ENCODE measurements at places on chromosomes 12 and 14. TPM values are rescaled to one million over a fixed set of nuclear protein-coding genes. Genes with fewer than 3 reads are reported as not detected.

DNA sequence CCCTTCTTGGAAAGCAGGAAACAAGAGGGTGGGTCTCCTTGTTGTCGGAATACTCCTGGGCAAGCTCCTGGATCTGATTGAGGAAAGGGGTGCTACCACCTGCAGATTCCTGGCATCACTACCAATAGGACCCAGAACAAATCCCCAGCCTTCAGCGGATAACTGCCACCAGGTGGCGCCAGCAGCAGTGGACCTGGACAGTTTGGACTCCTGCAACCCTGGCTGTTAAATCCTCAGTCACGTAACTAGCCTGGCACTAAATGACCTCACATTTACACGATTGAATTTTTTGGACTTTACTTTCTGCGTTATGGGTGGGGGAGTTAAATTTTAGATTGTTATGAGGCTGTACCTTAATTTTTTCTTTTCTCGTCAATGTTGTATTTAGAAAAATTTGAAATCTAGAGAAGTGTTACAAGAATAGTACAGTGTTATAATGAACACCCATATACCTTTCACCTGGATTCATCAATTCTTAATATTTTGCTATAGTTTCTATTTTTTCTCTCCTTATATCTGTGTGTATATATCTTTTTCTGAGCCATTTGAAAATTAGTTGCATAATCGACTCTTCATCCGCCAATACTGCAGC, 95.6 kb downstream of the GAS2L3 start:
- peak; percentile 87 for DNase-seq
- H3K27me3 ChIP-seq: peaks cover 19% of the 10 kb centered on the region

DNA sequence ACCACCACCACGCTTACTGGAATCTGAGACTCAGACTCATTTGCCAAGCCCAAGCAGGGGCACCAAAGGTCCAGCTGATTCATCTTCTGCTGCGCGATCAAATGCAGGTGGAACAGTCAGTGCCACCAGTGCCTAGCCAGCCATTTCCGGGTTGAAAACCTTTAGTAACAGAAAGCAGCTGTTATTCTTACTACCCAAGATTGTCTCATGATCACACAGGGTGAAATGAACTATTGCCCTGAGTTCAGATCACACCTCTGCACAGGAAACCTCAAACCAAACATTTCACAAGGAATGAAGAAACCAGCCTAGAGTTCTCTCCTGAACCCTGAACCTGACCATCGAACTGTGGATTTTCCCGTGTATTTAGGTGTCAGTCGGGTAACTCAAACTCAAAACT, 88.9 kb downstream of the RIMBP2 start:
- H3K27me3 ChIP-seq: no peaks in the 10 kb centered on the region
- no peak overlapping the region for H3K27ac ChIP-seq
- H3K4me3 ChIP-seq: no peak overlapping the region
- H3K36me3 ChIP-seq: no peaks in the 10 kb centered on the region
- no peak for DNase-seq

DNA sequence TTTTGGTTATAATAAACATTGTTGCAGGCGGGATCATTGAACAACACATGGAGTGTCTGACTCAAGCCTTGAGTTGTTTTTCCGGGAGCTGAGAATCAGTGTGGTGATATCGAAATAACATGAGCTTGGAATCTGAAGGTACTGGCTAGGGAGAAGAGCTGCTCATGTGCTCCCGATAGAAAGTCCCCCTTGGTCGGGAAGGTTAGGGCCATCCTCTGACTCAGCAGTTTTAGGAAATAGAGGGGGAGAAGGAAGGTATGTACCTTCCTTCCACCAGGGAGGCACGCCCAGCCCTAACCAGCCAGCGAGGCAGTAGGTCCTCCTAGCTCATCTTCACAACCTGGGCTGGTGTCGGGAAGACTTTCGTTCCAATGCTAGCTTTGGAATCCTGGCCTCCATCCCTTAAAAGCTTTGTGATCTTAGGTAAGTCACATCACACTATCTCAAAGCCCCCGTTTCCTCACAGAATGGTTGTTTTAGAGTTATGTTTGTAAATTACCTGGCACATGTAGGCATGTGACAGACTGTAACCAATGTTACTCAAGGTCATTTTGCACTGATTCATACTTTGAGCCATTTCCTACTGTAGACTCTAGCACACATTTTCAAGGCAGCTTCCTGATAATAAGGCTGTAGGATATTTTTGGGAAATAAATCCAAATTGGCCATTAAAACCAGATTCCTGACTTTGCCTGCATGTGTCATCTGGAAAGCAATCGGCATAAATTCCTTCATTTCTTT, 1.9 kb upstream of the RAB35 start:
- H3K4me3 ChIP-seq: peak overlapping the region; percentile 91
- H3K36me3 ChIP-seq: peaks cover 7% of the 10 kb centered on the region
- H3K27me3 ChIP-seq: no peaks in the 10 kb centered on the region
- DNase-seq: peak; percentile 71

JDP2 gene
- total RNA-seq: 8.2 TPM

- no peak overlapping the region for H3K27ac ChIP-seq
- no peak overlapping the region for H3K4me3 ChIP-seq
- no peaks in the 10 kb centered on the region for H3K4me1 ChIP-seq
- no peaks in the 10 kb centered on the region for H3K27me3 ChIP-seq
Observed at GRCh38 chr12:107372229-107372658, 278.9 kb upstream of the CRY1 start.

DNA sequence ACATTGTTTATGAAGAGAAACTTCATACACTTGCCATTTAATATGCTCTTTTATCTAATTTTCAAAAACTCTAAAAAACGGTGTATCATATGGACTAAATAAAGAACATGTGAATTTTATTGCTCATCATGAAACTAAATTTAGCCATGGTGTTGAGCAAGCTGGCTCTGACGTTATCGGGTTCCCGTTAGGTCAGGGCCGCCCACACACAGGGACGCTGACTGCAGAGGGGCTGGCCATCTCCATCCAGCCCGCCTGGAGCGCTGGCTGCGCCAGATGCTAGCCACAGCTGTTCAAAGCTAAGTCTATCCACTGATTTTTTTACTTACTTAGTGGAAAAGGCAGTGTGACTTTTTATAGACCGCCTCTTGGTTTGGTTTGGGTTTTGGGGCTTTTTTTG, 36.5 kb upstream of the DYNC1H1 start:
- no peak for DNase-seq
- H3K27me3 ChIP-seq: no peaks in the 10 kb centered on the region
- H3K27ac ChIP-seq: no peak overlapping the region
- H3K4me1 ChIP-seq: no peaks in the 10 kb centered on the region
- no peak overlapping the region for H3K4me3 ChIP-seq
- no peaks in the 10 kb centered on the region for H3K36me3 ChIP-seq

DNA sequence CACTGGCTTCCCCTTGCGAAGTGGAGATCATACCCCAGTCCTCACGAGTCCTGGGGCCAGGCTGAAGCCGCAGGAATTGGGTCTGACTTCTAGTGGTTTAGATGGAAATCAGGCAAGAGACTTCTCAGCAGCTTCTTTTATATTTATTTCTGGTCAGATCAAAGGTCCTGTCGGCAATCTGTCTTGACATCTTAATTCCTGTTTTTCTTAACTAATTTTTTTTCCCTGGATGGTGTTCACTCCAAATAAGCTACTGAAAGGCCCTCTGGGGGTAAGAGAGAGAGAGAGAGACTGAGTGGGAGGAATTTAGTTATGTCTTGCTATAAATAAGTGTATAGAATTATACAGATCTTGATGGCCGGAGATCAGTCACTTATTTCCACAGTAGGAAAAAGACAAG, 698.7 kb upstream of the TBX3 start:
- H3K27me3 ChIP-seq: no peaks in the 10 kb centered on the region
- no peaks in the 10 kb centered on the region for H3K36me3 ChIP-seq
- no peak overlapping the region for H3K4me3 ChIP-seq

KCNA5 gene
- total RNA-seq: not detected

TAMALIN gene
- 0.29 TPM for total RNA-seq

DNA sequence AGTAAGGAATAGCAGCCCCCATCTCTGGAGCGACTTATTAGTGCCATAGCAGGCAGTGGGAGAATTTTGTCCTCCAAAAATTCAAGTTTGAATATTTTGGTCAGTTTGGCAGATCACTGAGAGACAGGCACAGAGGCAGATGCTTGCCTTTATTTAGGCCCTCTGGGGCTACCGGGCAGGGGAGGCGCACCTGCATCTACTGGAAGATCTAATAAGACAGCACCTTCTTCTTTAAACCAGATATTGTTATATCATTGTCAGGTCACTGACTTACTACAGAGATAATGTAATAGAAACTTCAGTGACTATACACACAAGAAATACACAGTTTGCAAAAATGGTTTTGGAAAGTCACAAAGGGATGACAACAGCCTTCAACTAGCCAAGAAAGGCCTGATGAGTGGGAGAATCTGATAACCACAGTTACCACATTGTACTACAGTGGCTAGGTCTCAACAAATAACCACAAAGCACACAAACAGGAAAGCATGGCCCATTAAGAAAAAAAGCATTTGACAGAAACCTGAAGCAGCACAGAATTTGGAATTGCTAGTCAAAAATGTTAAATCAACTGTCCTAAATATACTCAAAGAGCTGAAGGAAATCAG, 56.8 kb downstream of the CDK17 start:
- no peak overlapping the region for H3K27ac ChIP-seq
- no peaks in the 10 kb centered on the region for H3K27me3 ChIP-seq
- no peak overlapping the region for H3K4me3 ChIP-seq
- DNase-seq: no peak
- H3K4me1 ChIP-seq: no peaks in the 10 kb centered on the region

CCDC184 gene
- total RNA-seq: not detected

GLIPR1L2 gene
- not detected for total RNA-seq

- no peaks in the 10 kb centered on the region for H3K36me3 ChIP-seq
- no peak overlapping the region for H3K4me3 ChIP-seq
- peak overlapping the region; percentile 20 for H3K27ac ChIP-seq
- no peaks in the 10 kb centered on the region for H3K27me3 ChIP-seq
Observed at GRCh38 chr12:59847127-59847526, 251.3 kb downstream of the SLC16A7 start.

ANO2 gene
- not detected for total RNA-seq

- no peaks in the 10 kb centered on the region for H3K4me1 ChIP-seq
- H3K27me3 ChIP-seq: no peaks in the 10 kb centered on the region
- H3K4me3 ChIP-seq: no peak overlapping the region
- no peak overlapping the region for H3K27ac ChIP-seq
- no peak for DNase-seq
- H3K36me3 ChIP-seq: no peaks in the 10 kb centered on the region
Observed at GRCh38 chr12:88230271-88230670, 88.2 kb downstream of the TMTC3 start.

OR6C76 gene
- not detected for total RNA-seq

RND1 gene
- total RNA-seq: 7.6 TPM

ANKS1B gene
- total RNA-seq: 0.98 TPM

DNA sequence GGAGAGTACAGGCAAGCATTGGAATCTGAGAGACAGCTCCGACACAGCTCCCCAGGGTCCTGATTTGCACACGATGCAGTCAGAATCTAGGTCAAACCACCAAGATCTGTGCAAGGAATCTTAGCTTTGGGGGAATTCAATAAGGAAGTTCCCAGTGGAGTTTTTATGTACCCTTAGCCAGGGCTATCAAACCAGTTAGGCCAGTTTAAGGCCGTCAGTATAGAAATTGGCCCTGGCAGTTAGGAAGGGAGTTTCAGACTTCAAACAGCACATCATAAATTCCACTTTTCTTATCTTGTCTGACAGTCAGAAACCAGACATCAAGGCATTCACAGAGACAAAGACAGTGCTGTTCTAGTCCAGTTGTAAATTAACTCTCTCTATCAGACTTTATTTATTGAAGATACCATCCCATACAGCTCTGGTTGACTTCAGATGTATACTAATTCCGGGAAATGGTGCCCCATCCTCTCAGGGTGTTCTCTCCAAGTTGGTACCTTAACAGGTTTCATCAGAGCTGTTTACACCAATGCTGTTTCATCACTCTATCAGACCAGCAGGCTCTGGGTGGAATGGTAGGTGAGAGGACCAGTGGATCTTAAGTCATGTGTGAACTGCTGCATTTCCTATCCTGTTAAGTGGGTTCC, 157.5 kb upstream of the ATF7IP start:
- H3K36me3 ChIP-seq: no peaks in the 10 kb centered on the region
- peak; percentile 75 for DNase-seq
- no peak overlapping the region for H3K4me3 ChIP-seq
- no peaks in the 10 kb centered on the region for H3K27me3 ChIP-seq
- peaks cover 13% of the 10 kb centered on the region for H3K4me1 ChIP-seq

- H3K27me3 ChIP-seq: peaks cover 94% of the 10 kb centered on the region
- no peaks in the 10 kb centered on the region for H3K36me3 ChIP-seq
- DNase-seq: no peak
- no peak overlapping the region for H3K4me3 ChIP-seq
Observed at GRCh38 chr12:106586278-106586802, 3.5 kb downstream of the RFX4 start.

CLEC9A gene
- total RNA-seq: not detected

- DNase-seq: peak; percentile 77
- no peaks in the 10 kb centered on the region for H3K27me3 ChIP-seq
- H3K4me1 ChIP-seq: 0 out of 2 replicates have a peak, but pooled peaks cover 3% of the 10 kb centered on the region
- H3K27ac ChIP-seq: no peak overlapping the region
Observed at GRCh38 chr14:34722723-34723545, 8.5 kb upstream of the CFL2 start.

- no peak for DNase-seq
- no peak overlapping the region for H3K27ac ChIP-seq
- H3K27me3 ChIP-seq: no peaks in the 10 kb centered on the region
- no peaks in the 10 kb centered on the region for H3K4me1 ChIP-seq
Observed at GRCh38 chr14:95097385-95097784, 59.9 kb downstream of the DICER1 start.

POLE2 gene
- total RNA-seq: 38.6 TPM

DNA sequence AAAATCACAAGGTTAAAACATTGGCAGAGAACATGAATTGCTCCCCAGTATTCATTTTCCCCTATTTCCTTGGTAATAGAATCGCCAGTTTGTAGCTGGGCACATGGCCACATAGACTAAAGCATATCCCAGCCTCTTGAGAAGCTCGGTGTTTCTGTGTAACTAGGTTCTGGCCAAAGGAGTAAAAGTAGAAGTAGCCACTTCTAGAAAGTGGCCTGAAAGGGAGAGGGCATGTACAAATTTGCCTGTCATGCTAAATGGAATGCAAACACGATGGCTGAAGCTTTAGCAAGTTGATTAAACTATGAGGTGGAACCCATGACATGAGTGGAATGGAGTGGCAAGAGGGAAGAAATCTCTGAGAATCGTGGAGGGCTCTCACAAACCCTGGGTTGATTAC, 173.7 kb upstream of the EGLN3 start:
- no peak overlapping the region for H3K27ac ChIP-seq
- DNase-seq: no peak
- H3K36me3 ChIP-seq: no peaks in the 10 kb centered on the region
- no peaks in the 10 kb centered on the region for H3K27me3 ChIP-seq
- H3K4me3 ChIP-seq: no peak overlapping the region

- H3K27ac ChIP-seq: no peak overlapping the region
- H3K27me3 ChIP-seq: no peaks in the 10 kb centered on the region
- peaks cover 3% of the 10 kb centered on the region for H3K36me3 ChIP-seq
- H3K4me1 ChIP-seq: peaks cover 7% of the 10 kb centered on the region
- peak; percentile 78 for DNase-seq
- no peak overlapping the region for H3K4me3 ChIP-seq
Observed at GRCh38 chr14:71103662-71104484, 196.6 kb downstream of the PCNX1 start.

- H3K36me3 ChIP-seq: no peaks in the 10 kb centered on the region
- peaks cover 4% of the 10 kb centered on the region for H3K27me3 ChIP-seq
- no peak overlapping the region for H3K4me3 ChIP-seq
- no peak overlapping the region for H3K27ac ChIP-seq
- no peaks in the 10 kb centered on the region for H3K4me1 ChIP-seq
- DNase-seq: no peak
Observed at GRCh38 chr14:105927096-105928060, 401.0 kb downstream of the TMEM121 start.

MYF6 gene
- total RNA-seq: not detected

- H3K27me3 ChIP-seq: no peaks in the 10 kb centered on the region
- peaks cover 16% of the 10 kb centered on the region for H3K36me3 ChIP-seq
- peak; percentile 90 for DNase-seq
Observed at GRCh38 chr14:37597538-37597913, 2.1 kb downstream of the TTC6 start.

MYH6 gene
- total RNA-seq: not detected

All from PC-3 (cell line).